ENCODE measurements at places on chromosomes 7 and 10.

DNA sequence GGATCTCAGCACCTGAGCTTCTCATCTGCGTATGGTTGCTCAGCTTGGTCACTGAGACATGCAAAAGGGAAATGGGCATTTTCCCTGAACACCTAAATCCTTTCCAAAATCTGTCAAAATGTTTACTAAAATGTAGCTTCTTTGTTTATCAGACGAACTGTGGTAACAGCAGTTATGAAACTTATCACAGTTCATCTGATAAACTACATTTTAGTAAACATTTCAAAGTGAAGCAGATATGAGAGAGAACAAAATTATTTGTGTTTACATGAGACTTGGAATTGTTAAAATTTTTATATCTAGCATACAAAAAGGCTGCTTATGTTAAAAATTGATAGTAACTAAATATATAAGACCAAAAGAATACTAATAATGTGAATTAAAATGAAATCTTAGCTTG, 573.4 kb upstream of the C7orf33 start:
- H3K27ac ChIP-seq: no peak overlapping the region
- H3K4me1 ChIP-seq: no peaks in the 10 kb centered on the region
- H3K36me3 ChIP-seq: no peaks in the 10 kb centered on the region
- DNase-seq: no peak
- H3K27me3 ChIP-seq: no peaks in the 10 kb centered on the region

- H3K36me3 ChIP-seq: no peaks in the 10 kb centered on the region
- H3K27me3 ChIP-seq: no peaks in the 10 kb centered on the region
- H3K27ac ChIP-seq: no peak overlapping the region
- no peaks in the 10 kb centered on the region for H3K4me1 ChIP-seq
- no peak overlapping the region for H3K4me3 ChIP-seq
- no peak for DNase-seq
Measured at GRCh38 chr7:70178787-70179186, 580.5 kb downstream of the AUTS2 start.

DNA sequence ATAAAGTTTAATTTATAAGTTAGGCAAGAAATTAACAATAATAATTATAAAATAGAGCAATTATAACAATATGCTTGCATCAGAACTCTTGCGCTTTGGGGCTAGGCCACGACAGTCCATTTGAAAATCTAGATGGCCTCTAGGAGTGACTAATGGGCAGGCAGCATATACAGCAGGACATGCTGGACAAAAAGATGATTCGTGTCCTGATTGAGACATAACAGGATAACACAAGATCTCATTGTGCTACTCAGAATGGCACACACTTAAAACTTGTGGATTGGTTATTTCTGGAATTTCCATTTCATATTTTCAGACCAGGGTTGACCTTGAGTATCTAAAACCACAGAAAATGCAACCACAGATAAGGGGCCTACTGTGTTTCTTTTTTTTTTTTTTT, 27.5 kb downstream of the CTNNA3 start:
- H3K4me3 ChIP-seq: no peak overlapping the region
- H3K36me3 ChIP-seq: no peaks in the 10 kb centered on the region

GRCh38 chr7:70884809-70885208, 247.1 kb upstream of the GALNT17 start:
- no peak for DNase-seq
- H3K4me3 ChIP-seq: no peak overlapping the region
- H3K27ac ChIP-seq: no peak overlapping the region

DNA sequence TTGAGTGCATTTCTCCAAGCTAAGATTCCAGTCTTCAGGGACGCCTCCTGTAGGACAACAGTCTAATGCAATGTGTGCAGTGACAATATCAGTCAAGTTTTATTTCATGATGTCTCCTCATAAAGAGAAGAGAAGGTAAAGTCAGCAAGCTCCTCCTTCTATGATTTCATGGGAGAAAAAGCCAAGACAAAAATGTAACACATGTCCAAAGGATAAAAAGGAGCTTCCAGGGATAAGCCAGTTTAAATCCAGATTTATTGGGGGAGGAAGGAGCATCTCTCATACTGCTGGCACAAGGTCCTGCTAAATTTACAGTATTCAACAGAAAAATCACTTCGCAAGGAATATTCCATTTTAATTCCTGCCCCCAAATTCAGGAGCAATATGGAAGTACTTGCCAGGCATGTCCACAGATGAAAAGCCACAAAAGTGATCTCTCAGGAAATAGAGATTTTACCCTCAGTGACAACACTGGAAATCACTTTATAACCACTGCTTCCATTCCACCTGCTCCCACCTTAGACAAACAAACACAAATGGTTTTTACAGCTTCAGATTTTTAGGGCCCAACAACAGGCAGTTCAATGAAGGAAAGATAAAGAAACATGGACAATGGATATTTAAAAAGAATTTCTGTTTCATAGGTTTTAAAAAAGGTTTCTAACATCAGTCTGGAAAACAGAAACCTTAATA, 677.5 kb upstream of the C7orf33 start:
- H3K4me1 ChIP-seq: no peaks in the 10 kb centered on the region
- no peak overlapping the region for H3K4me3 ChIP-seq
- H3K36me3 ChIP-seq: no peaks in the 10 kb centered on the region
- H3K27me3 ChIP-seq: no peaks in the 10 kb centered on the region
- no peak for DNase-seq
- H3K27ac ChIP-seq: no peak overlapping the region

DNA sequence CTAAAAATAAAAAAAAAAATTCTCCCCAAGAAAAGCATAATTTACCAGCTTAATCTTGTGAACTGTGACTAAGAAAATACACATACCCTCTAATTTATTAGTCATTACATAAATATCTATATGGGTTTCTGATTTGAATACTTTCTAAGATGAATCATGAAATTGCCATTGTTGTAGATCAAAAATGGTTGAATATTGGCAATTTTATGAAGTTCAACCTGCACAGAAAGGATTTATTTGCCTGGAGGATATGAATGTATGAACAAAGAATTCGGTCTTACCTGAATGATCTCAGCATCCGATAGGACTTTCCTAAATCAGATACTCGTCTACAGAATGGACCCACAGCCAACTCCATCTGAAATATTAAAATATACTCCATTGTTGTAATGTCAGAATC, 61.5 kb downstream of the HBP1 start:
- no peak overlapping the region for H3K4me3 ChIP-seq
- no peaks in the 10 kb centered on the region for H3K27me3 ChIP-seq
- DNase-seq: no peak
- no peaks in the 10 kb centered on the region for H3K4me1 ChIP-seq

- no peak overlapping the region for H3K27ac ChIP-seq
- no peaks in the 10 kb centered on the region for H3K4me1 ChIP-seq
- no peaks in the 10 kb centered on the region for H3K36me3 ChIP-seq
- H3K4me3 ChIP-seq: no peak overlapping the region
- H3K27me3 ChIP-seq: no peaks in the 10 kb centered on the region
- no peak for DNase-seq
Measured at GRCh38 chr10:89465196-89465595, 50.8 kb downstream of the IFIT5 start.

DNA sequence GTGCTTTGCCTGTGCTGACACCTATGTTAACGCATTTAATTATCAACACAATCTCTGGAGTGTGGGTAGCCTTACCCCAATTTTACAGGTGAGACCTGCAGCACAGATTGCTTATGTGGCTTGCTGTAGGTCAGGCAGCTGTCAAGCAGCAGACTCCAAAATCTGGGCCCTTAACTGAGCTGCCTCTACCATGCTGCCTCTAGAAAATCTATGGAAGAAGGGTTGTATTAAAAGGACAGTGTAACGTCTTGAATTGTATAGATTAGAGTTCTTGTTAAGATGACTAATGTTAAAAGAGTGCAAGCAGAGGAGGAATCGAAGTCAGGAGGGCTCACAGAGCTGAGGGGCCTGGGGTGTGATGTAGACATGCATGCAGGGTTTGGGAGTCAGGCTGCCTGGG, 1.2 kb upstream of the PON3 start:
- H3K4me3 ChIP-seq: no peak overlapping the region
- H3K4me1 ChIP-seq: peaks cover 19% of the 10 kb centered on the region
- H3K36me3 ChIP-seq: no peaks in the 10 kb centered on the region
- no peak for DNase-seq

DNA sequence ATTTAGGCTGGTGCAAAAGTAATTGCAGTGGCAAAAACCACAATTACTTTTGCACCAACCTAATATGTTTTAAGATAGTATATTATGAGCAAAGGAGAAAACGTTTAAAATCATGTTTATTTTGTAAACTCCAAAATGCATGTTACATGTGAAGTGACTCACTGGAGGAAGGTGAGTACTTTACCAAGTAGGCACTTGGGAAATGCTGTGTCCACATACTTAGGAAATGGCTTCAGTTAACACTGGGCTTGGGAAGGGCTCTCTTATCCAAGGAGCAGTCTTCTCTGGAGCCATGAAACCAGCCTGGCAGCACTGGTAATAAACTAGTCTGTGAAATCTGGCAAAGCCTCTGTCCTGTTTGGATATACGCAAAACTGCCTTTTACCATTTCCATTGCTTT, 4.4 kb downstream of the RPS24 start:
- peaks cover 18% of the 10 kb centered on the region for H3K36me3 ChIP-seq
- no peak overlapping the region for H3K4me3 ChIP-seq
- no peak for DNase-seq
- H3K27me3 ChIP-seq: no peaks in the 10 kb centered on the region

DNA sequence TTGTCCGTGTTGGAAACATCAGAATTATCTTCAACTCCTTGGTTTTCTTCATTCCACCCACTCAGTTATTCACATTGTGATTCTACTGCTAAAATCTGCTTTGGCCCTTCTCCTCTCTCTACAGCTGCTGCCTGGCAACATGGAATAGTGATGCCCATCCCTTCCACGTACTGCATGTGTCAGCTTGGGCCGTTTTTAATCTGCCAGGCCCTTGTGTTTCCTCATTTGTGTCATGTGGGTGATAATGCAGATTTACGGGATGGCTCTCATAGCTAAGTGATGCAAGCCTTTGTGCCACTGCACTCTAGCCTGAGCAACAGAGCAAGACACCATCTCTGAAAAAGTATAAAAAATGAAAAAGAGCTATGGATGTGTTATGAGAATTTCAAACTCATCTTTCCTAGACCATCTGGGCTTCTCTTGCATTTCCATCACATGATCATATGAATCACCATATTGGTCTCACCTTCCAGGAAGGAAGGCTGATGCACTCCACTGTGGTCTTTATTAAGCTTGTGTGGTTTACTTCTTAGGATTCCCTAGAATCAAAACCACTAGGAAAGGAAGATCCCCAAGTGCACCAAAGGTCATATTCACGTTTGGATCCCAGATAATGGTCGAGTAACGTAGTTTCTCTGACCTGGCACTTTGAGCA, 20.6 kb upstream of the CELF2 start:
- H3K36me3 ChIP-seq: no peaks in the 10 kb centered on the region
- H3K4me1 ChIP-seq: no peaks in the 10 kb centered on the region
- no peak overlapping the region for H3K4me3 ChIP-seq
- no peak overlapping the region for H3K27ac ChIP-seq
- DNase-seq: no peak

DNA sequence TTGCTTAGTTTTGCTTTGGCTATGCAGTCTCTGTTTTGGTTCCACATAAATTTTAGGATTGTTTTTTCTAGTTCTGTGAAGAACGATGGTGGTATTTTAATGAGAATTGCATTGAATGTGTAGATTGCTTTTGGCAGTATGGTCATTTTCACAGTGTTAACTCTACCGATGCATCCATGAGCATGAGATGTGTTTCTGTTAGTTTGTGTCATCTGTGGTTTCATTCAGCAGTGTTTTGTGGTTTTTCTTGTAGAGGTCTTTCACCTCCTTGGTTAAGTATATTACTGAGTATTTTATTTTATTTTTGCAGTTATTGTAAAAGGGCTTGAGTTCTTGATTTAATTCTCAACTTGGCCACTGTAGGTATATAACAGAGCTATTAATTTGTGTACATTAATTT, 78.2 kb upstream of the ZNF92 start:
- H3K4me3 ChIP-seq: no peak overlapping the region
- H3K27ac ChIP-seq: no peak overlapping the region
- no peak for DNase-seq
- no peaks in the 10 kb centered on the region for H3K27me3 ChIP-seq

DNA sequence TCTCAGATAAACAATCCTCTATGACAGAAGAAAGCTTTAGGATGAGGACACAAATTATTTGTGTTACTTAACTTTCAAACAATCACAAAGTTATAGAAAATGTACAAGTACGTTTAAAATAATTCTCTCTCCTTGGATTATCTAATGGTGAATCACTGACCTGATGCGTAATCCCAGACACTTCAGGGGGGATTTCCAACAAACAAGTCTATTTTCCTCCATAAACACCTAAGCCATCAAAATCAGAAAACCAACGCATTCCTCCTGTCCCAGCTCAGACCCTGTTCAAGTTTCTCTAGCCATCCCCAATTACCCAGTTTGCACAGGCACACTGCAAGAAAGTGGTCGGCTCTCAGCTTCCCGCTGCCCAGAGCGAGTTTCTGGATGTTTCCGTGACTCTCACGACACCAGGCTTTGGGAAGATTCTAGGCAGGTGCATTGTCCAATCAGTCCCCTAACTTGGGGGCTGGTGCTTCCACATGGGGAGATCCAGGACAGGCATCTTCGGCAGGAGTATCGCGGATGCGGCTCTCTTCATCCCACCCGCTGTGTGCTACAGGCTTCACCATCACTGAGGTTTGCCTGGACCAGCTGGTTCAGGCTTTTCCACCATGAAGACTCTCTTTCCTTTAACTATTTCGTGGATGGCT, 200.0 kb downstream of the ZMYND11 start:
- no peaks in the 10 kb centered on the region for H3K36me3 ChIP-seq
- H3K27me3 ChIP-seq: no peaks in the 10 kb centered on the region
- H3K4me3 ChIP-seq: no peak overlapping the region
- no peak for DNase-seq

DNA sequence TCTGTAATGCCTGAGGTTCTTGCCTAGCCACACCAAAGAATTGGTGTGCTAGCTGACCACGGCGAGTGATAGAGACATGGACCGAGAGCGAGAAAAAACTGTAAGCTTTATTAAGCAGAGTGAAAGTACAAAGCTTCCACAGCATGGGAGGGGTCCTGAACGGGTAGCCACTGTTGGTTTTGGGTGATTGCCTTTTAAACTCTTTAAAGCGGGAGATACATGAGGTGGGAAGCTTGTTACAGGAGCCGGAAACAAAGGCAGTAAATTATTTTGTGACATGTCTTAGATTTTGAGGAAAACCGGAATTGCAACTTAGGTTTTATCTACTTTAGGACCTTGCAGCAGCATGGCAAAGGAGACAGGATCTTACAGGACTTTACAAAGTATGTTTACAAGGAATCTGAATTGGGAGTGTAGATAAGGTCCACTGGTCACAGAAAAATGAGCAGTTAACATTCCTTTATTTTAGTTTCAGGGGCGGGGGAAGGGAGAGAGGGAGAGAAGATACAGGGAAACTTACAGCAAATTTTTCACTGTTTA, 252.7 kb upstream of the MBL2 start:
- H3K27ac ChIP-seq: no peak overlapping the region
- H3K4me1 ChIP-seq: no peaks in the 10 kb centered on the region
- no peak for DNase-seq

- no peaks in the 10 kb centered on the region for H3K27me3 ChIP-seq
- H3K27ac ChIP-seq: no peak overlapping the region
- H3K36me3 ChIP-seq: no peaks in the 10 kb centered on the region
- no peaks in the 10 kb centered on the region for H3K4me1 ChIP-seq
- no peak overlapping the region for H3K4me3 ChIP-seq
Measured at GRCh38 chr7:122968389-122968788, 27.1 kb downstream of the TAS2R16 start.
